H9 (cell line): ENCODE measurements at places on chromosomes 16 and 17. TPM values are rescaled to one million over a fixed set of nuclear protein-coding genes. Genes with fewer than 3 reads are reported as not detected.

- no peak for DNase-seq
Observed at GRCh38 chr16:9007177-9007794, 43.6 kb upstream of the USP7 start.

Gene SAMD14
- 4.8 and 5.9 TPM in 2 replicates for total RNA-seq

Gene TBC1D28
- total RNA-seq = 0.24 and 0.61 TPM in 2 replicates

DNA sequence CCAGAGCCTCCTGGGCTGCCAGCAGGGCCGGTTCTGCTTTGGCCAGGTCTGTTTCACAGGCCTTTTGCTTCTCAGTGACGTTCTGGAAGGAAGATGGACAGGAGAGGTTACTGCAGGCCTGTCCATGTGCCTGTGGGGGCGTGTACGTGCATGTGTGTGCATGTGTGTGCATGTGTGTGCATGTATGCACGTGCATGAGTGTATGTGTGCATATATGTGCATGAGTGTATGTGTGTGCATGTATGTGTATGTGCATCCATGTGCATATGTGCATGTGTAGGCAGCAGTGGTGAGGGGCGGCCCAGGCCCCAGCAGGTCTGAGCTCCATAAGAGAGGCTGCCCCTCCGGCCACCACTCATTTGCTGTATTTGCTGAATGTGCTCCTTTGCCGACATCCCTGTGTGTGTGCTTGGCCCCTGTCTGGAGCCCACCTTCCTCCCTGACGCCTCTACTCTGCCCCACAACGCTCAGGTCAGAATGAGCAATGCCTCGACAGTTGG, 81.8 kb downstream of the PGS1 start:
- no peak for DNase-seq

GRCh38 chr16:49351096-49351487, 22.5 kb upstream of the C16orf78 start:
- no peak for DNase-seq

- peak; percentile 71 for DNase-seq
Observed at GRCh38 chr16:85554889-85555718, 58.0 kb upstream of the GSE1 start.

GRCh38 chr17:46979147-46979863, at the start of gene RPRML:
TSS of gene RPRML (minus strand) at chr17:46979253. CDS start at chr17:46979007, 246 bp downstream.
- DNase-seq = peak; percentile 77

GRCh38 chr17:48915459-48916282, 7.5 kb downstream of the UBE2Z start:
- DNase-seq = no peak

GRCh38 chr16:54932737-54933254, 2.1 kb downstream of the IRX5 start:
- peak; percentile 58 for DNase-seq

Gene SPN
- 0.77 and 1.1 TPM in 2 replicates for total RNA-seq

DNA sequence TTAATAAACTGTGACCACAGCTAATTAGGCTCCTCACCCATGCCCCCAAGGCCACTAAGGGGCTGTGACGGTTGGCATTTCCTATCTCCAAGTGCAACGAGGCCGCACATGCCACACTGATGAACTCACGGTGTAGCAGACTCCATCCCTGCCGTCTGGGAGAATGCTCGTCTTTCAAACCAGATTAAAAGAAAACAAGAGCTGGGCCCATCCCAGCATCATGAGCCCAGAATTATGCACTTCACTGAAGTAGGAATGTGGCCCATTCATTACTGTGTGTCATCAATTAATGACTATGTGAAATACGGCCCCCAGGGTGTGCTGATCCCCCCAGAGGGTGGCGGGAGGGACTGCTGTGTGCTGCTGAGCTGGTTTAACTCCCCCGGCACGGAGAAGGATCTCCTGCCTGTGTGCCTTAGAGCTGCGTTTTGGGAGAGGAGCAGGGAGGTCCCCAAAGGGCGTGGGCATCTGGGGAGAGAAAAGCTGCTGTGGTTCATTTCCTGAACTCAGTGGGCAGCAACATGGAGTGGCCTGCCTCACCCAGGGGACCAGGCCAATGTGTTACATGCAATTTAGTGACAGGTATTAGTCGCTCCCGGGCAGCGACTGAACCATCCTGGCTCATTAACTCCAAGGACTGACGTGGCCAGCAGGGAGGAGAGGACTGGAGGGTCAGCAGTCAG, 194.5 kb downstream of the FOXL1 start:
- no peak for DNase-seq

DNA sequence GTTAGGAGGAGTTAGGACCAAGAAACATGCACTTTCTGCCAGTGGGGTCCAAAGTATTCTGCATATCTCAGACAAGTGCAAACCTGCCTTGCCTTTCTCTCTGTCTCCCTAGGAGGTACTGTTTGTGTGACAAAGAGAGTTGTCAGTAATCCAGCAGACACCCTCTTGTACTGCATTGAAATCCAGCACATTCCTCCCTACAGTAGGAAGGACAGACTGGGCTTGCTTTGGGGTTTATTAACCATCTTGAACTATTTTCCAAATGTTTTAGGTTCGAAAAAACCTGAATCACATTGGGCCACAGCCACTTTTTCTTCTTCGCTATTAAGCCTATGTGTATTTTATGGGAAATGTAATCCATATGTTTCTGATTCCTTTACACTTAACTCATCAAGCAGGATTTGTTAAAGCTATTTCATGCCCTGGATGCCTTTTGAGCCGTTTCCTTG, 204.2 kb upstream of the KCNJ16 start:
- no peak for DNase-seq

Gene KREMEN2
- total RNA-seq = 12.8 and 14.6 TPM in 2 replicates

- no peak for DNase-seq
Observed at GRCh38 chr17:7249830-7250229, 1.7 kb downstream of the CTDNEP1 start.

- no peak for DNase-seq
Observed at GRCh38 chr16:80576343-80576912, 35.6 kb downstream of the DYNLRB2 start.

GRCh38 chr17:1376061-1376460, 24.0 kb downstream of the YWHAE start:
- no peak for DNase-seq

DNA sequence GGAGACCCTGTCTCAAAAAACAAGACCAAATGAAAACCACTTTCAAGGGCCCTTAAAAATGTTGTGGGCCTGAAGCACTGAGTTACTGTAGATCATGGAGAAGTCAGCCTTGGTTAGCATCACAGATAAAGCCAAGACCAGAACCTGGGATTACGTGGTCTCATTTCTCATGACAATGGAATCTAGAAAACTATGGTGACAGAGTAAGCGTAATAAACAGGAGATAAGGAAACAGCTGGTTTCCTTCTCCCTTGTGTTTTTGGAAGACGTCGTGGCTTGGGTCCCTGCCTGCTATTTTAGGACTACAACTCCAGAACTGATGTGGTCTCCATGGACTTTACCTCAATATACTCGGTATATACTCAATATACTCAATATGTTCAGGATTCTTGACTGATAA, 180.7 kb upstream of the ZFHX3 start:
- no peak for DNase-seq

- peak; percentile 60 for DNase-seq
Observed at GRCh38 chr16:31458073-31458843, 1.0 kb upstream of the ARMC5 start.

DNA sequence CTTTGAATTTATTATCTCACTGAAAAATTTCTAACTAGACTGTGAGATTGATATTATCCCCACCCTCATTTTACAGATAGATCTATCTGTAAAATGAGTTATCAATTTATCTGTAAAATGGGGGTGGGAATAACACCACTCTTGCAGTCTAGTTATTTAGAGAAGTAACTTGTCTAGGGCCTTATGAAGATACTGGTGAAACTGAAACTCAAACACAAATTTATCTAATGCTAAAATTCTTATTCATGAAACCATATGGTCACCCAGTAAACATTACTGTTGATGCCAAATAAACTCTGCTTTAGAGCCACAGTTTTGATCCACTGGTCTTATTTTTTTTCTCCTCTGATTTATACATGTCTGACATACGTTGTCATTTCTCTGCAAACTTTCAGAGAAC, 52.1 kb upstream of the SMIM36 start:
- no peak for DNase-seq

Gene SLC25A11
- total RNA-seq = 74.9 and 80.6 TPM in 2 replicates

DNA sequence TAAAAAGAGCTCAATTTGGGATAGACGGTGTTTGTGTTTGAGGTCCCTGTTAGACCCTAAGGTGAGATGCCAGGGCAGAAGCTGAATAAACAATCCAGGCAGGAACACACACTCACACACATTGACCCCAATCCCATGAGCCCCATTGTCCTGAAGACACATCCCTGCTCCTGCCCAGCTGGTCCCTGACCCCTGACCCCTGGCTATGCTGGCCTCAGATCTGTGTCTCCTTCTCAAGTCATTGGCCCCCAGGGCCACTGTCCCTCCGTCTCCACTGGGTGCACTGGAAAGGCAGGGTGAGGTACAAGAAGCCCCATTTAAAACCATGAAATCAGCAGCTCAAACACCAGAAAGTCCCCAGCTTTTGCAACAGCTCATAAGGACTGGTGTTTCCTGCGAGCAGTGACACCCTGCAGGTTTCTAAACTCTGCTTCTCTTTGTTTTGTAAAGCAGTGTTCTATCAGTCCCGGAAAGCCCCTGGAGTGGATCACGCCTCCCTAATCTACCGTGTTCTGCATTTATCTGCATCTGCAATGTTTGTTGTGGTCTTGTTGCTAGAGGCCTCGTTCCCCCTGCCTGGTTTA, 18.0 kb upstream of the ASGR2 start:
- peak; percentile 95 for DNase-seq

DNA sequence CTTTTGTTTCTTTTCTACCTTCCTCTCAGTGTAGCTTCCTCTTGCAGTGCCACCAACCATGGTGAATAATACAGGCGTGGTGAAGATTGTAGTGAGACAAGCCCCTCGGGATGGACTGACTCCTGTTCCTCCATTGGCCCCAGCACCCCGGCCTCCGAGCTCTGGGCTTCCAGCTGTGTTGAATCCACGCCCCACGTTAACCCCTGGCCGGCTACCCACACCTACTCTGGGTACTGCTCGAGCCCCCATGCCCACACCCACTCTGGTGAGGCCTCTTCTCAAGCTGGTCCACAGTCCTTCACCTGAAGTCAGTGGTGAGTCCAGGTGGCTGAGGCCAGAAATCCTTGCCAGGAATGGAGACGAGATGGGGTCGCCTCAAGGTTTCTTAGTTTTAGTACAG, 23.9 kb downstream of the SRCAP start:
- no peak for DNase-seq

DNA sequence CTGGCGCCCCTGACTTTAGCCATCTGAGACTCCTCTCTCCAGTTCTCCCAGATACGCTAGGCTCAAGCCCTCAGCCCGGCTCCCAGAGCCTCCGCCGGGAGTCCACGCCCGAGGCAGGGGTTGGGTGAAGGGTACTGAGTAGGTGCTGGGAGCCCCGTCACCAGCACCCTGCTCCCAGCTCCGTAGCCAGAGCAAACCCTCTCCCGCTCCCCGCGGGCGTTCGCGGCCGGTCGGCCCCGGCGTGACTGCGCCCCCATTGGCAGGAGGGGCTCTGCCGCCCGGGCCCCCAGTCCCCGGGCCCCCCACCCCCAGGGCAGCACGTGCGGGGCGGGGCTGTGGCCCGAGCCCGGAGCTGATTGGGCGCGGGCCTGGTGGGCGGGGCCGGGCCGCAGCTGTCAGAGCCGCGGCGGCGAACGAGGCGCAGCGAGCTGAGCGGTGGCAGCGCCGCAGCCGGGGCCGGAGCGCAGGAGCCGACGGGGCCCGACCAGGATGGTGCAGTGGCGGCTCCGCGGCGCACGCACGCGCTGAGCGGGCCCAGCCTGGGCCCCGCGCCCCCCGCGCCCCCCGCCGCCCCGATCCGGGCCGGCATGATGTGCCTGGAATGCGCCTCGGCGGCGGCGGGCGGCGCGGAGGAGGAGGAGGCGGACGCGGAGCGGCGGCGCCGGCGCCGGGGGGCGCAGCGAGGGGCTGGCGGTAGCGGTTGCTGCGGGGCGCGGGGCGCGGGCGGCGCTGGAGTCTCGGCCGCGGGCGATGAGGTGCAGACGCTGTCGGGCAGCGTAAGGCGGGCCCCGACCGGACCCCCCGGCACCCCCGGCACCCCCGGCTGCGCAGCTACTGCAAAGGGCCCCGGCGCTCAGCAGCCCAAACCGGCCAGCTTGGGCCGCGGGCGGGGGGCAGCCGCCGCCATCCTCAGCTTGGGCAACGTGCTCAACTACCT, at the start of gene SPNS2:
Gene SPNS2 (plus strand): TSS at position 421 of the 937 bp plus-strand sequence. CDS start 167 bp downstream, at position 588.
- DNase-seq = peak; percentile 81

Gene DNAAF8
- total RNA-seq = 0.33 and 0.39 TPM in 2 replicates

GRCh38 chr17:72115781-72116525, 4.9 kb upstream of the SOX9 start:
- peak; percentile 72 for DNase-seq

GRCh38 chr16:85556456-85557082, 56.6 kb upstream of the GSE1 start:
- DNase-seq = peak; percentile 67

GRCh38 chr16:70703041-70703834, 17.4 kb upstream of the MTSS2 start:
- DNase-seq = peak; percentile 68

Gene KRTAP1-1
- not detected in 2 replicates for total RNA-seq

DNA sequence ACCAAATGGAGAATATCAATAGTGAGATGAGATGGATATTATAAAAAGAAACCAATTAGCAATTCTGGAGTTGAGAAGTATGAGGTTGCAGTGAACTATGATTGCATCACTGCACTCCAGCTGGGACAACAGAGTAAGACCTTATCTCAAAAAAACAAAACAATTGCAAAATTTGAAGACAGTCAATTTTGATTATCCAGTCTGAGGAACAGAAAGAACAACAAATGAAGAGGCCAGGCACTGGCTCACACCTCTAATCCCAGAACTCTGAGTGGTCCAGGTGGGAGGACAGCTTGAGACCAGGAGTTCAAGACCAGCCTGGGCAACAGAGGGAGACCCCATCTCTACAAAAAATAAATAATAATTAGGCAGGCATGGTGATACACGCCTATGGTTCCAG, 35.0 kb downstream of the USP32 start:
- no peak for DNase-seq

GRCh38 chr17:75147878-75148546, 6.3 kb downstream of the JPT1 start:
- DNase-seq = no peak

GRCh38 chr17:13016881-13017654, 759 bp downstream of the ELAC2 start:
- DNase-seq = peak; percentile 9

Gene ZNF385C
- 2.8 and 3.1 TPM in 2 replicates for total RNA-seq

Gene HOXB8
- not detected in 2 replicates for total RNA-seq

- DNase-seq = no peak
Observed at GRCh38 chr17:65093930-65094329, 37.4 kb upstream of the GNA13 start.

DNA sequence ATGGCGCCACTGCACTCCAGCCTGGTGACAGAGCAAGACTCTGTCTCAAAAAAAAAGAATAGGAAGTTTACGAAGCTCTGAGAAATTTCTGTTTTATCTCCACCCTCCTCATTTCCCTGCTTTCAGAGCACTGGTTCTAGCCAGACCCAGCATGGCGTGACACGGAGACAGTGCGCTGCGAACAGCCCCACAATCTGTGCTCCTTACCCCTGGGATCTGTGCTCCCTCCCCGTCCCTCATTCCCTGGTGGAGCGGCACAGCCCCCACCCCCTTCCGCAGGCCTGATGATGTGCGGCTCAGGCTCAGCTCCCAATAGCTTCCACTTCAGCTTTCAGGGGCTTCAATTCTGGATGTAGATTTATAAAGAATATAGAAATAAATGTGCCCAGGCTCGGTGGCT, 56.1 kb upstream of the ENDOV start:
- no peak for DNase-seq

GRCh38 chr16:1460602-1461138, 14.2 kb downstream of the CLCN7 start:
- DNase-seq = no peak

- DNase-seq = peak; percentile 98
Observed at GRCh38 chr17:4412933-4413831, 20.6 kb upstream of the SPNS3 start.

Gene CETP
- not detected in 2 replicates for total RNA-seq
